ENCODE measurements at places on chromosomes 5 and 9.

- no peaks in the 10 kb centered on the region for H3K27me3 ChIP-seq
- H3K4me1 ChIP-seq: peaks cover 29% of the 10 kb centered on the region
- H3K27ac ChIP-seq: no peak overlapping the region
- peaks cover 15% of the 10 kb centered on the region for H3K36me3 ChIP-seq
Observed at GRCh38 chr9:13213337-13213736, 66.2 kb downstream of the MPDZ start.

GRCh38 chr5:19802686-19803085, 185.3 kb downstream of the CDH18 start:
- H3K36me3 ChIP-seq: no peaks in the 10 kb centered on the region
- no peaks in the 10 kb centered on the region for H3K27me3 ChIP-seq

DNA sequence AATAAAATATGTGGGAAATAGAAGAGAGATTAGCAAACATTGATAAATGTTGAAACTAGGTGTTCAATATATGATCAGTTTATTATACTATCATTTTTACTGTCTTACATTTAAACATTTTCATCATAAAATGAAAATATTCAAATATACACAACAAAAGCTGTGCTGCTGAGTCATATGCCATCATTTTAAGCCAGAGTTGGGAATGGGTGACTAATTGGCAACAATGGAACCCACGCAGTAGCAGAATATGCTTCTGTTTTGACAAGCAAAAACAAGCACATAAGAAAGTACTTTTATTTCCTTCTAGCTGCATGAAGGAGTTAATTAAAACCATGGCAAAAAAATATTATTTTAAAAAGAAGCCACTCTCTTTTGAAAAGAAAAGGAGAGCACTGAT, 340.0 kb upstream of the EDIL3 start:
- DNase-seq: no peak
- no peak overlapping the region for H3K4me3 ChIP-seq
- H3K36me3 ChIP-seq: no peaks in the 10 kb centered on the region
- no peak overlapping the region for H3K27ac ChIP-seq
- no peaks in the 10 kb centered on the region for H3K27me3 ChIP-seq

GRCh38 chr9:96719921-96720320, 58.0 kb downstream of the ZNF510 start:
- no peak for DNase-seq
- no peaks in the 10 kb centered on the region for H3K27me3 ChIP-seq
- no peak overlapping the region for H3K4me3 ChIP-seq
- H3K4me1 ChIP-seq: peaks cover 12% of the 10 kb centered on the region
- H3K27ac ChIP-seq: no peak overlapping the region
- H3K36me3 ChIP-seq: peaks cover 25% of the 10 kb centered on the region

DNA sequence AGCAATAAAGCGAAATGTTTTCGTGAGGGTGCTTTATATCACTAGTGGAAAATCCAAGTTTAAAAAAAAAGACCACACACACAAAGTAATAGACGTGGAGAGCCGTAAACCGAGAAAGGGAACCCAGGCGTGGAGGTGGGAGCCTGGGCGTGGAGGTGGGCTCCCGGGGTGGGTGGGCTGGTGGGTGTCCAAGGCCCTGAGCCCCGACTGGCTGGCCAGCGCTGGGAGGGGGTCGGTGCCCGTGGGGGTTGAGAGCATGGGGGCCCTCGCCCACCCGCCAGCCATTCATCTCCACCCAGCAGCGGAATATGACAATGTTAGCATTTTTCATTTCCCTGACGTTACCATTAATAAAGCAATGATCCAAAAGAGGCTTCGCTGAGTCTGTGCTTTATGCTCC, 135.0 kb downstream of the MVB12B start:
- no peak overlapping the region for H3K4me3 ChIP-seq
- no peaks in the 10 kb centered on the region for H3K36me3 ChIP-seq
- H3K27ac ChIP-seq: no peak overlapping the region
- no peak for DNase-seq
- peaks cover 2% of the 10 kb centered on the region for H3K27me3 ChIP-seq

DNA sequence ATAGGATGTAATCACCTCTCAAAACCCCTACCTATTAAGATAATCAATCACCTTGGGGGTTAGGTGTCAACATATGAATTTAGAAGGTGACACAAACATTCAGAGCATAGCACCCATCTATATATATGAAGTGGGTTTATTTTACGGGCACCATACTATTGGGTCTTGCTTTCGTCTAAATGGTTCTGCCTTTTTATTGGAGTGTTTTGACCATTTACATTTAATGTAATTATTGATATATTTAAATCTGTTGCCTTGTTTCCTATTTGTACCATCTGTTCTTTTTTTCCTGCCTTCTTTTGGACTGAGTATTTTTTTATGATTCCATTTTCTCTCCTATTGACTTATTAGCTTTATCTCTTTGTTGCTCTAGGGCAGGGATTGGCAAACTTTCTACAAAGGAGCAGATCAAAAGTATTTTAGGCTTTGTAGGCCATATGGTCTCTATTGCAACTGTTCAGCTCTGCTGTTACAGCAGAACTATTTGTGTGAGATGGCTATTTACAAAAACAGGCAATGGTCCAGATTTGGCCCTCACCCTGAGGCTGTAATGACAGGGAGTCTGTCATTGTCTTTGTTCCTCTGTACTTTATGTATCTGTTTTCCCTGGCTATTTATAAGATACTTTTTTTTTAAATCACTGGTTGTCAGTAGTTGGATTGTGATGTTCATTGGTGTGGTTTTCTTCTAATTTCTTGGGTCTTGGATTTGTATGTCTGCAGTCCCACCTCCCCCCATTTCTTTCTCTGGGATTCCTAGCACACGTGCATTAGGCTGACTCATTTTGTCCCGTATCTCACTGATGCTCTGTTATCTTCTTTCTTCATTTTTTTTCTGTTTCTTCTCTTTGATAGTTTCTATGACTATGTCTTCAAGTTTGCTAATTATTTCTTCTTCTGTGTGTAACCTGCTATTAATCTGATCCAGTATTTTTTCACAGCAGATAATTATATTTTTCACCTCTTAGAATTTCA, 127.1 kb downstream of the DAB2IP start:
- H3K27me3 ChIP-seq: peaks cover 19% of the 10 kb centered on the region
- peaks cover 57% of the 10 kb centered on the region for H3K36me3 ChIP-seq
- H3K27ac ChIP-seq: no peak overlapping the region

All from endothelial cell (in vitro differentiated cells).